ENCODE measurements at places on chromosomes 4 and X.

GRCh38 chr4:175339100-175339707, 421.0 kb downstream of the ADAM29 start:
- no peak for DNase-seq

DNA sequence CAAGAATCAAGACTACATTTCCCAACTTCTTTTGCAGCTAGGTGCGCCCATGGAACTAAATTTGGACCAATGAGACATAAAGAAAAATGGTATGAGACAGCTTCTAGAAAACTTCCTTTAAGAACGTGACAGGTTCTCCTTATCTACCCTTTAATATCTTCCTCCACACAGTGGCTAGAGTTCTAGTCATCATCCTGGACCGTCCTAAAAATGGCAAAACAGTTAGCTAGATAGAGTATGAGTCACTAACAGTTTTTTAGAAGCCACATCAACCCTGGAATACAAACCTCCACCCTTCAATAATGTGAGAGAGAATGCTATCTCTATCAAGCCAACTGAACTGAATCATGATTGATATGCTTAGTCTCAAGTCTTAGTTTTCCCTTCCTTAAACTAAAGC, 267.9 kb upstream of the SLC7A11 start:
- DNase-seq: no peak

GRCh38 chr4:102319594-102319993, 25.7 kb downstream of the SLC39A8 start:
- no peak for DNase-seq

- peak; percentile 59 for DNase-seq
These were observed at the start of gene EREG for GRCh38 chr4:74364652-74365491. TSS of gene EREG (plus strand) at chr4:74365145. CDS start at chr4:74365309, 164 bp downstream.

GRCh38 chrX:40209951-40210617, 112.3 kb upstream of the BCOR start:
- no peak for DNase-seq

GRCh38 chr4:125368671-125369081, 53.9 kb downstream of the FAT4 start:
- peak; percentile 53 for DNase-seq

DNA sequence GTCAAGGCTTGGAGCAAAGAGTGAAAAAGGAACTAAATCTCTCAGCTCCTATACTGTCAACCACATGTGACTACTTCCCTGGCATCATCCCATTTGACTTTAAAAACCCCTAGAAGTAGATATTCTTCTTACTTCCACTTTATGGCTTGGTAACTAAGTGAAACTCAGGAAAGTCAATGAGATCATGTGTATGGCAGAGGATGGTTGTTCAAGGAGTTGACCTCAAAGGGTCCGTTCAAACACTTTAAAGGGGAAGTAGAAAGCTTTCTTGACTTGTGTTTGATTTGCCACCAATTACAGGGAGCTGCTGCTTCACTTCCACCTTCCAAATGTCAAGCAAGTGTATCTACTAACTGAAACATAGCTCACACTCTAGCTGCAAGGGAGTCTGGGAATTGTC, 187.2 kb downstream of the RAB28 start:
- DNase-seq: no peak

DNA sequence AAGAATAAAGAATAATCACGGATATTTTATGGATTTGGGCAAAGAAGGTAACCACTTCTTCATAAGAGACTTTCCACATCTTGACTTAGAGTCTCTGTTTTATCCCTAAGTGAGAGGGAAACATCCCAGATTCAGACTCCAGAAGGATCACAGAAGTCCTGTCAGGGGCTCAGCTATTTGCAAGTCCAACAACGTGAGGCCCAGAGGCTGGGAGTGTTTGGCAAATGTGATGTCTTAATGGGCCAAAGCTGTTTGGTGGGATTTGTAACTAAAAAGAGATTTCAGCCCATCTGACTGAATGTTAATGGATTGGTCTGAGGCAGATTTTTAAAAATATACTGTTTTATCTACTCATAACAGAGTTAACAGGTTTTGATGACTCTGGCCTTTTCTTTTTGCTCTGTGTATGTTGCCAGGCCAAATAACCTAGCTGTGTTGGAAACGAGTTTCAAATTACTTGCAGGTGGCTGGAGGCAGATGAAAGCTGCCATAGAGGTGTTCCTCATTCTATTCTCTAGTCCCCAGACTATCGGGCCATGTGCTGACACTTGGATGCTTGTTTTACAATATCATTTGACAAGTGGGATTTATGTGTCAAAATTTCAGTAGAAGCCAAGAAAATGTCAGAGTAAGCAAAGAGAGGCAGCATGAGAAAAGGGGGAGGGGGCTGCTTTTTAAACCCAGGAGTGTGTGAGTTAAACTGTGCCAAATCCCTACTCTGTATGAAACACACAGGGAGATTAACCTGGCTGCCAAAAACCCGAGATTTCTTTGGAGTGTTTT, 330.9 kb downstream of the DCHS2 start:
- DNase-seq: no peak

DNA sequence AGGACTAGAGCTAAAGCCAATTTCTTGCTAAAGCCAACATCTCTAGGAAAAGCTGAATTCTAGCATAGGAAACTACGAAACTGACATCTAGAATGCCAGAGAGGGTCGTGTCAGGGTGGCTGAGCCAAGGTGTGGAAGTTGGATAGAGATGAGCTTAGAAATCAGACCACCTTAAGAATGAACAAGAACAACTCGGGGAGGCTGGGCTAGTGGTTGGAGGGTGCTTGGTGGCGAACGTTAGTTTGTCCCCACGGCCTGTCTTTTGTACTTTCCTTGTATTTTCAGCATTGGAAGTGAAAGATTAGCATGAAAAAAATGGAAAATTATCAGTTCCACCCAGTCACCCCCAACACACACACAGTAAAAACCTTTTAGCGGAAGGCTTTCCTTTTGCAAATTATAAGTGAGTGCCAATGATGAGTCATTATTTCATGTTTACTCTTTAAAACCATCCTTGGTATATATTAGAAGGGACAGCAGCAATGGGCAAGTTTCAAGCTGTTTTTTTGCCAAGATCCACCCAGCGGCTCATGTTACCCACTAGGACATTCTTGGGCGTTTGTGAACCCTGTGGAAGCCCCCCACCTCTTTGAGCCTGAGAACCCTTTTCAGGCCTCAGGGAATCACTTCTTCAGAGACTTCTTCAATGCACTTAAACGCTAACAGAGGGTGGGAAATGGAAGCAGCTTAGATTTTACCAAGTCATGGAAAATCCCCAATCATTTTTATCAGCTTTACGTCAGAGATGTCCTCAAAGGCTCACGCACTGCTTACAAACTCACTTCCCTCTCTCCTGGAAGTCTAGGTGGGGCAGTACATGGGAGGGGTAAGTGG, 4.9 kb upstream of the PPEF1 start:
- DNase-seq: peak; percentile 11

DNA sequence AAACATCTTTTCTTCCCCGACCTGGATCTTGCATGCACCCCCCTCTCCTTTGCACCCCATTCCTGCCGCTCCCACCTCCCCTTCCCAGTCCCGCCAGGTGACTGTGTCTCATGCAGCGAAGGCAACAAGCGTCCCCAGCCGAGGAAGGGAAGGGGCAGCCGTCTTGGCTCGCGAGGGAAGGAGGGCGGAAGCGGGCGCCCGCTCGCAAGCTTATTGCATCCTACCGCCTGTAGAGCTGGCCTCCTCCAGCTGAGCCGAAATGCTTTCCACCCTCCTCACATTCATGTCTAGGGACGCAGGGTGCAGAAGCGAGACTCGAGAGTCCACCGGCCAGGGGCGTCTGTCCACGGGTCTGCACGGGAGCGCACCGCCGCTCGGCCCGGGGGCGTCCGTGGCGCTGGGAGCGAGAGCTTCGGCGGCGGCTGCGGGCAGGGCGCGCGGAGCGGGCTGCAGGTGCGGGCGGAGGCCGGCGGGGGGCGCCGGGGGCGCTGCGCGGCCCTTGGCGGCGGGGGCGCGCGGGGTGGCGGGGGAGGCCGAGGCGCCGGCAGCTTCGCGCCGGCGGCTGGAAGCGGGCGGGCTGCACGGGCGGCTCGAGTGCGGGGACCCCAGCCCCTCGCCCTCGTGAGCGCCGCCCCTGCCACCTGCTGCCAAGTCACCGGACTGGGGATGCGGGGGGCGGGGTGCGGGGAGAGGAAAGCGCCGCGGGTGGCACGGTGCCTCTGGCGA, at the start of gene KCNIP4:
KCNIP4 (minus strand) TSS at position 426 of the 726 bp plus-strand sequence.
- DNase-seq: no peak

GRCh38 chr4:36211084-36211483, 33.2 kb downstream of the ARAP2 start:
- DNase-seq: no peak

DNA sequence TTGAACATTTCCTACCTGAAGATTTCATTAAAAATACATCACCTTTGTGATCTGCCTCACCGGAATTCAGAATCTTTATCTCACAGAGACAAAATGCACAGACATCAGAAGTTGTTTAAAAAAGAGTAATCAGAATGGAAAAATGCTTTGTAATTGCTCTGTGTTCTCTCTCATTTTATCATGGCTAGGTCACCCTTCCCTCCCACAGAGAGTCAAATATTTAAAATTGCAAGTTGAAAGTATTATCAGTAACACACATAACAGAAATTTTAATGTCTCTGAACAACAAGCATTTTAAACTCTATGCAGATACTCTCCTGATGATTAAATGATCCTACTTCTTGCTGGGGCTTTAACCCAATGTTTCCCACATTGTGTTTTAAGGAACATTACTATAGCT, 362.0 kb downstream of the CBLL2 start:
- DNase-seq: no peak

GRCh38 chr4:13483768-13484121, 395 bp downstream of the RAB28 start:
- peak; percentile 26 for DNase-seq

GRCh38 chr4:188025476-188025875, 29.9 kb downstream of the ZFP42 start:
- no peak for DNase-seq

DNA sequence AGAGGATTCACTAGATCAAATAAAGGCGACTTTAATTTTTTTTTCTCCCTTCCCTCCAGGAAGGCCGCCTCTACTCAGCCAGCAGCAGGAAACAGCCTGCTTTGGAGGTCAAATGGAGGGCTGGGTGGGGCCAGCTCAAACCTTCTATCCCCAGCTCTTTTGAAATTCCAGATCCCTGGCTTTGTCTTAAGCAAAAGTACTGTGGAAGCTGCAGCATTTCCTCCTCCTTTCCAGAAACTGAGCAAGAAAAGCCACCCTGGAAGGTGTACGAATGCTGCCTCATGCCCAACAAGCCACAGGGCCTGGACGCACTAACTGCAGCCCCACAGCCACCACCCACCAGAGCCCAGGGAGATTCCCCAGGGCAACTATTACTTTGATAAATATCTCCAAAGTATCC, 55.1 kb upstream of the ZCCHC13 start:
- no peak for DNase-seq

DNA sequence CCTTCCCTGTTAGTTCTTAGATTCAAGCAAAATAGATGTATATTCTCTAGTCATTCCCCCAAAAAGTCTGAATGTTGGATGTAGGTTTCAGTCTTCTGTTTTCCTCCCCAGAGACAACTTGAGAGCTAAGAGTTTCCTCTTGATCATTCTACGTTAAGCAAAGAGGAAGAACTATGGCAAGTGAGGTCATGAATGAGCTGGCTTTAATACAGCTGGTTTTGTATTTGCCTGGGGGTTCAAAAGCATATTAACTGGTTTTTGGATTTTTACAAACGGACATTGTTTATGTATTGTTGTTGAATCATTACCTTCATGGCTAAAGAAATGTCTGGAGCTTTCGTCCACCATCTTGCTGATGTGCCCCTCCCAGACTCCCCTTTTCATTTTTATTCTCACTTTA, 916.7 kb upstream of the POU3F4 start:
- no peak for DNase-seq

DNA sequence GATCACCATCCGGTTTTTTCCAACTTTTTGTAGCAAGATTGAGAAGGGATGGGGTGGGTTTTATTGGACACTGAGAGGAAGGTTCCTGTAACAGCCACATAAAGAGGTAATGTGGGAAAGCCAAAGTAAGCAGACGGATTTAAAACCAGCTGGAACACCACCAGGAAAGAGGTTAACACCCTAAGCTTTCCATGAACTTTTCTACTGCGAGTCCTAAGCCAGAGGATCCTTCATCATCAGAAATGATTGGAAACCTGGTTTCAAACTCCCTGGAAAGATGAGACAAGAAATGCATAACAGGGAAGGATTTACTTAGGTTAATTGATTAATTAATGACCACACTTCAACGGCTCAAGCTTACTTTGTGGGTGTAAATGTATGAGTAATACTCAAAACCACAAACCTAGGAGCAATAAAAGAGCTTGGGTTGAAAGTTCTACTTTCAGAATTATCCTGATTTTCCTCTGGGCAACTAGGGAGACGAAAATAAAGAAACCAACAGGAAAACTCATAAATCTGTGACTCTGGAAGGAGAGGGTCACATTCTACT, 91.5 kb downstream of the COX18 start:
- DNase-seq: no peak

- DNase-seq: no peak
These were observed 281.0 kb upstream of the MAOA start for GRCh38 chrX:43375136-43375535.

GRCh38 chrX:40313269-40313668, 215.5 kb upstream of the BCOR start:
- no peak for DNase-seq

- DNase-seq: no peak
These were observed 39.4 kb upstream of the IRF2 start for GRCh38 chr4:184513802-184514120.

DNA sequence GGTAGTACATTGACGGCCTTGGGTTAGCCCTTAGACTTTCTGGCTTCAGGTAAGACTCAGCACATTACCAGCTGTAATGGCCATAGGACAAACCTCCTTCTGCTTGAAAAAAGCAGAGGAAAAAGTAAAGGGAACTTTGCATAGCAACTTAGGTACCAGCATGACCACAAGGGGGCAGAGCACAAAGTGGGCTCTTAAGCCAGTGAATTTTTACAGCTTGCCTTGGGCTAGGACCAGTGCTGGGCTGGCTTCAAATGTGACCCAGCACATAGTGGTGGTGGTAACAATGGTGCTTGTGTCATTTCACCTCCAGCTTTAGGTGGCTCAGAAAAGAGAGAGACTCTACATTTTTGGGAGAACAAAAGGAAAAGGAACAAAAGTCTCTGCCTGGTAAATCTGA, 66.1 kb downstream of the KLHL4 start:
- DNase-seq: no peak

- no peak for DNase-seq
These were observed 34.3 kb upstream of the XPNPEP2 start for GRCh38 chrX:129704491-129704890.

DNA sequence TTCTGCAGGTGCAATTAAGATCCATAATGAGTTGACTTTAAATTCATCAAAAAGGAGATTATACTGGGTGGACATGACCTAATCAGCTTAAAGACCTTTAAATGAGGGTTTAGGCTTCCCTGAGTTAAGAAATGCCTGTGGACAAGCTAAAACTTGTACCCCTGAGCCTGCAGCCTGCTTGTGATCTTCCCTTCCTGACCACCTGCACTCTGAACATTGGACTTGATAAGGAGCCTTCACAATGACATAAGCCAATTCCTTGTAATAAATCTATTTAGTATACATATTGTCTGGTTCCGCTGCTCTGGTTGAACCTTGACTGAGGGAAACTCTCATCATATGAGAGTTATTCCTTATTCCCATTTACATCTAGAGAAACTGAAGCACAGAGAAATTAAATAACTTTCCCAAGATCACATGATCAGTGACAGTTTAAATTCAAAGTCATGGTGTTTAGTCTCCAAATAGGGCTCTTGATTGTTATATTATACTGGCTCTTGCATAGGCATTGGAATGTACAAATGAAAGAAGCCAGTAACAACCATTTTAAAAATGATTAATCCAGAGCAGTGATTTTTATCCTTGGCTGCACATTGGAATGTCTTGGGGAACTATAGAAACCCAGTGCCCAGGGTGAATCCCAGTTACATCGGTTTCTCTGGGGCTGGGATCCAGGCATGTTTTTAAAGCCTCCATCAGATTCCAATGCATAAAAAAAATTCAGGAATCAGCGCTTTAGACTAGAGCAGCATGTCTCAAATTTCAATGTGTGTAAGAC, 136.1 kb downstream of the MSL3 start:
- no peak for DNase-seq
